ENCODE measurements at places on chromosomes 2 and 18.

DNA sequence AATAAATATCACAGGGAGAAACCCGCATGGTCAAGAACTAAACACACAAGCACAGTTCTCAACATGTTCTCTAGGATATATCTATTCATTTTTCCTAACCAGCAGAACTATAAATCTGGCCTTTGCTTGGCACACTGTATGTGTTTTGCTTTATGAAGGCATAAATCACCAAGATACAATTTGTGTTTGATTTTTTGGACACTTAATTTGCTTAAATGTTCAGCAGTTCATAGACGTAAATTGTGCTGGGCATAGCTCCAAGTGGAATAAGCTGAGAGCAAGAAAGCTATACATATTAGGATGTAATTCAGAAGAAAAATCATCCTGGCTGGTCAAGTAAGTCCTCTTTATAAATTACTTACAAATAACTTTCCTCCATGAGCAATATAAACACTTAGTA, 341.5 kb upstream of the ATP5MC3 start:
- no peak for DNase-seq

GRCh38 chr18:77086656-77087392, 45.8 kb downstream of the MBP start:
- no peak for DNase-seq

DNA sequence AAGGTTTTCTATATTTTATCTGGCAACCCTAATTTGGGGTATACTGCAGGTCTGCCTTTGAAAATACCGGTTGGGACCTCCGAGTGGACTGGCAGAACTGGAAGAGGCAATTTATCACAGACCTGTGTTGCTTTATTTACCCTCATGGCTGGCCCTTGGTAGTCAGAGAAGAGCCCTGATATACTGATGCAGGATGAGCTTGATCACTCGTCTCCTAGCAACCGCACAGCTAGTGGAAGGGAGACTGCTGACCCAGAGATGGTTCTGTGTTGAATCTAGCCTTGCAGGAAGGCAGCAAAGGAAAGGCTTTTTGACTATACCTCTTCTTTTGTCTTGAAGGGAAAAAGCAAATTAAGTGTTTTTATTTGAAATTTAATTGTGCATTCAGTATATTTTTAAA, 154.7 kb downstream of the EML6 start:
- DNase-seq: no peak

DNA sequence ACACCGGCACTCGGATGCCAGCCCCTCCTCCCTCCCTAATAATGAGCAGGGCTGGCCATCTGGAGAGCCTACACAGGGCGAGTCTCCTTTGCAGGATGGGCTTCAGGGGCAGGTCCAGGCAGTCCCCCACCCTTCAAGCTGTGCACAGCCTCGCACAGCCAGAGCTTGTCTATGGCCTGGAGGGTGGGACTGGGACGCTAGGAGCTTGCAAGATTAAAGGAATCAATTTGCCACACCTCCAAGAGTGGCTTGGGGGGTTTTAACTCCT, 43.9 kb upstream of the OTOF start:
- no peak for DNase-seq

DNA sequence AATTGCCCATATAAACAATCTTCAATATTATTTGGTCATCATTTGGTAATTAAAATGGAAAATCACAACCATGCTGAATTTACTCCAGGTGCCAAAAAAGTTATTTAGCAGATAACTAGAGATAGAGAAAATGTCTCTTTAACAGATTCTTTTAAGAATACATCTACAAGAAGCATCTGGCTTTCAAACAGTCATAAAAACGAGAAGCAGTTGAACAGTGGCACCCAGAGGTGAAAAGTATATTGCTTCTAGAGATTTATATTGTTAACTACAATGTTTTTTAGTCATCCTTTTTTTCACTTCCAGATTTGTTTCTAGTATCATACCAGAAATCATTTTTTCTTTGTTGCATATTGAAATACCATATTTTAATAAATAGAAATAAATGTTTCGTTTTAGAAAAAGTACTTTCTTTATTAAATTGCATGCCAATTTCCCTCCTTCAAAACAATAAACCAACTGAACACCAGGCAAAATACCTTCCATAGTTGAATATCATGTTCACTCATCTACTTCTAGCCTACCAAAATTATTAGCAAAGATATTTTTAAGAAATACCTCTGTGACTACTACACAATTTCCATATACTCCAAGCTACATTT, 65.4 kb upstream of the HNRNPA3 start:
- DNase-seq: peak; percentile 19

- no peak for DNase-seq
These were observed 83.9 kb upstream of the YWHAQ start for GRCh38 chr2:9714630-9715214.

DNA sequence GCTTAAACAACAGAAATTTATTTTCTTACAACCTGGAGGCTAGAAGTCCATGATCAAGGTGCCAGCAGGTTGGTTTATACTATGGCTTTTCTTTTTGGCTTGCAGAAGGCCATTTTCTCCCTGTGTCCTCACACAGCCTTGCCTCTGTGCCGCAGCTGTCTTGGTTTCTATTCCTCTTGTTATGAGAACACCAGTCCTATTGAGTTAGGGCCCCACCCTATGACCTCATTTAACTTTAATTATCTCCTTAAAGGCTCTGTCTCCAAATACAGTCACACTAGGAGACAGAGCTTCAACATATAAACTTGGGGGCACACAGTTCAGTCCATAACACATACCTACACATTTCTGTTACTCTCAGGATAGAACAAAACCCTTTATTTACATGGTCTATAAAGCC, 17.3 kb upstream of the RHOB start:
- no peak for DNase-seq

DNA sequence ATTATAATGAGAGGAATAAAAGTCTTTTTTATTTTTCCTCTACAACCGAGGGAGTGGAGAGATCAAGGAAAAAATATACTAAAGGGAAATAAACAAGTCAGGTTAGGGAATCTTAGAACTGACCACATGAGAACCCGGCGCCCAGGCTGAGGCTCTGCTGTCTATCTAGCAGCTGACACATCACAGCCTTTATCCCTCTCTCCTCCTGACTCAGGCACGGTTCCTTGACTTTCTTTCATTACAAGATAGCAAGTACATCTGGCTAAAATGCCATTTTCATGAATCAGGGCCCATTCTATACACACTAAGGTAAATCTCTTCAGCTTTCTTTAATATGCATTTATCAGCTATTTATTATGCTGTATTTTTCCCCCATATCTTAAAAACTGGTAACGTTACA, 296.0 kb downstream of the TMX3 start:
- DNase-seq: no peak

- DNase-seq: no peak
These were observed 28.8 kb upstream of the IGFBP5 start for GRCh38 chr2:216724190-216724589.

GRCh38 chr2:28347596-28347995, 45.1 kb upstream of the FOSL2 start:
- DNase-seq: no peak

GRCh38 chr2:230919681-230920080, 5.4 kb downstream of the GPR55 start:
- no peak for DNase-seq

- DNase-seq: no peak
These were observed 31.5 kb upstream of the MFF start for GRCh38 chr2:227293531-227293930.

DNA sequence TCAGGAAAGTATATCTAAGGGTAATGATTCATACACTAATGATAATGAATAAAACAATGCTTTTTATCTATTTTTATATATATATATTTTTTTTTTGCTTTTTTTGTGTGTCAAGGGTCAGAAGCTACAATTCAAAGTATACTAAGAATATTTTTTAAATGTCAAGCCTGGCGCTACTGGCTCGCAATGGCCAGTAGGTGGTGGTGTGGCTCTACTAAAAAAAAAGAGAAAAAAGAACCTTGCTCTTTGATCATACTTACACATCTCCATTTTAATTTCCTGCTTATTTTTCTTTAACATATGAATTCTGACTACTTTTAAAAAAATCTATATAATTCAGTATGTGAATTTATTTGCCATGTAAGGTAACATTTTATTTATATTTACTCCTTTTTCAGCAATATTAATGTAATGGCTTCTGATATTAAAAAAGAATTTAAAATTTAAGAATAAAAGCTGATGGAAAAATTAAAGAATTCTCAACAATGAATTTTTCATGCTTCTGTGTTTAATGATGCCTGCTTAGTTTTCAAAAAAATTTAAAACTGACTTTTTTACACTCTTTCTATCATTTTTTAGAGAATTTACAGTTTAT, 232.9 kb downstream of the GULP1 start:
- DNase-seq: no peak

DNA sequence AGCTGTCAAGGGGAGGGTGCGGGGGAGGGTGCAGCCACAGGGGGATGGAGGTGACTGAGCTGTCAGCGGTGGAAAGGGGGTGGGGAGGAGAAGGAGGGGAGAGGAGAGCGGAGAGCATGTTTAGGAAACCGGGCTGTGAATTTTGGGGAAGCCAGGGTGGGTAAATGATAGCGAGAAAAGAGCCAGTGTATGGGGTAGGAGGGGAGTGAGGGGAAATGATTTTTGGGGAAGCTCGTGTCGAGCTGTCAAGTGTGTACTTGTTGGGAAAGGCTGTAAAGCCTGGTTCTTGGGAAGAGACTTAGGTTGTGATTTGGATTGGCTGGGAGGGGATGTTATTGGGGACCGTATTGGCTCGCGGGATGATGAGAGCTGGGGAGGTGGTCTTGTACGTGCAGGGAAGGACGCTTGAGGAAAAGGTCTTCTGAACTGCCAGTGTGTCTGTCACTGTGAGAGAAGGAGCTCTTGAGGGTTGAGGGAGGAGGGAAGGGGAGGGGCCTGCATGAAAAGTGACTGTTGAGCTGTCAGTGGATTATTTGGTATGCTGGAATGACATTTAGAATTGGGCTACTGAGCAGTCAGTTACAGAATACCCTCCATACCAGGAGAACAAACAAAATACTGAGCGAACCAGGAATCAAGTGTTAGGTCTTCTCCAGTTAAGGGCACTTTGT, 1.0 kb downstream of the UBR3 start:
- DNase-seq: peak; percentile 50

DNA sequence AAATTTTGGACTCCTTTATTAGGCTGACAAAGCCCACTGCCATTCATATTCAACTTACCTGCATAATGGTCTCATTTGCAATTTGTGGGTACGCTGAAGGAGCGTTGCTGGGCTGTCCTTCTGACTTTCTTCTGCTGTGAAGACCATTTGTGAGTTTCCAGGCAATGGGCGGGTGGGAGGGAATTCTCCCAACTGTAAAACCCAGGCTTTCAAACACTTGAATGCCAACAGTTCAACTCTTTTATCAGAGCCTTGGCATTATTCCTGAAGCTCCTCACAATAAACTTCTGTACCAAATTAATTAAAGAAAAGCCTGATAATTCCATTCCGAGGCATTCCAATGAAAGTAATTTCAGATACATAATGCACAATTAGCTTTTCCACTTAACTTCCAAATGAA, 35.2 kb upstream of the GPR39 start:
- DNase-seq: no peak

GRCh38 chr18:79394534-79395307, 1.0 kb upstream of the NFATC1 start:
- no peak for DNase-seq

- DNase-seq: no peak
These were observed 98.1 kb upstream of the ZFP36L2 start for GRCh38 chr2:43324259-43325106.

- no peak for DNase-seq
These were observed 322.9 kb upstream of the KCNJ3 start for GRCh38 chr2:154375579-154375931.

GRCh38 chr2:74146929-74147726, 584 bp downstream of the BOLA3 start:
- DNase-seq: peak; percentile 40
